ENCODE measurements at places on chromosomes 4 and X. TPM values are rescaled to one million over a fixed set of nuclear protein-coding genes. Genes with fewer than 3 reads are reported as not detected.

The FUNDC1 gene
- total RNA-seq, result 13.4 TPM

The ZAR1 gene
- total RNA-seq, result not detected

The FRMD7 gene
- not detected for total RNA-seq

The SLC2A9 gene
- total RNA-seq, result 4.1 TPM

The AWAT1 gene
- not detected for total RNA-seq

The CCDC158 gene
- total RNA-seq, result not detected

The RIPPLY1 gene
- not detected for total RNA-seq

The IGFBP7 gene
- total RNA-seq, result 215 TPM

The MPP1 gene
- 25.0 TPM for total RNA-seq

The USP17L17 gene
- total RNA-seq, result not detected

The ERVMER34-1 gene
- total RNA-seq, result 0.13 TPM

The CCSER1 gene
- total RNA-seq, result under 0.01 TPM

The IL2 gene
- not detected for total RNA-seq
